CD4-positive, alpha-beta T cell treated with Interleukin-12 subunit alpha and Interleukin-12 subunit beta, for 1 hour (primary cell): ENCODE measurements at places on chromosomes 6 and 20.
A peak's percentile ranks its signal among the peaks of the same experiment; 100 is the strongest.

- no peak for DNase-seq
Observed at GRCh38 chr6:43923376-43924221, 153.6 kb downstream of the VEGFA start.

DNA sequence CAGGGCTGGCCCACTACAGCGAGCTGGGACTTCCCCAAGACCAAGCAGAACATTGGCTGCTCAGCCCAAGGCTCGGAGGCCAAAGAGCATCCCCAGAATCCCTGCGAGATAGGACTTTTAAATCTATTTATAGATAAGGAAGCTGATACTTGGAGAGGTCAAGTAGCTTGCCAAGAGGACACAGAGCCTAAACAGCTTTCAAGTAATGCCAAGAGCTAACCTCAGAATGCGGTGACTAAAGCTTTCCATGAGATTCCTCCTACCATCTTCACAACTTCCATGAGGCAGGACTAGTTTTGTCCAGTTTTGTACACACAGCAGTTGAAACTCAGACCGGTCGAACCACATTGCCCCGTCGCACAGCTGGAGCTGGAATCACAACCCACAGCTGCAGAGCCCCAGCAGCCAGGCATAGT is 168.1 kb upstream of the TOP1 start:
- no peak for DNase-seq

GRCh38 chr20:46545077-46545826 is 5.2 kb downstream of the OCSTAMP start:
- peak; percentile 23 for DNase-seq

DNA sequence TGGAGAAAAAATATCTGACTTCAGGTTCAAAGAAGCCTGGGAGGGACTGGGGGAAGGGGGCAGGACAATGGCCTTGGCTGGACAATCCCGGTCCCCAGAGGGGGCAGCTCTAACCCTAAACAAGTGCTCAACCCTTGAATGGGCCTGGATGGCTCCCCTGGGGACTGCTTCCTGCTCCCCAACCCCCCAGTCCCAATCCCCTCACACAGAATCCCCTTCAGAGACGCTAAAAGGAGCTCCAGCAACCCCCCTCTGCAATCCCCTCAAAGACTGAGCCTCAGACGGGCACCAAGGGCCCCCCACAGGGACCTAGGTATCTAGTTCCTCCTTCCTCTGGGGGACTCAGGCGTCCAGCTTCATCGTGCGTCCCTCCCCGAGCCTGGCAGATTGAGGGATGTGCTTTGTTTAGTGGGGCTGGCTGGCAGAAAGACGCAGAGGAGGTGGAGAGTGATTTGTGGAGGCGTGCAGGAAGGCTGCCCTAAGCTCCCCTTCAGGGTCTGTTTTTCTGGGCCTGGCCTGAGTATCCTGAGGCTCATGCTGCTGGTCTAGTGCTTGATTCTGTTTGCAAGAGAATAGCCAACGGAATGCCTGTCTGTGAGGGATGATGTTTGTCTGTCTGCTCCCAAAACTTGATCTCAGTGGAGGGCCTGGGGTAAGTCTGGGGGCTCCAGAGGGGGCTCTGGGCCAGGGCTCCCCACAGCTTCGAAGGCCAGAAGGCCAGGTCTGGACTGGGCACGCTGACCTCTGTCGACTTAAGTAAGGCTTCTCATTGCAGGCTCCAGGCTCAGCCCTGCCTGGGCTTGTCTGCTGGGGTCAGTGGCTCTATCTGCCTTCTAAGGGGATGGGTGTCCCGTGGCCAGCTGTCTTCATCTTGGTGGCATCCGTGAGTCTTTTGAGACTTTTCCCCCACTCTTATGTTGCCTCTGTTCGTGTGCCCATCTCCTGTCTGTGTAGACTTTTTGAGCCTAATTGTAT is 1.7 kb upstream of the POU5F1 start:
- DNase-seq: no peak

DNA sequence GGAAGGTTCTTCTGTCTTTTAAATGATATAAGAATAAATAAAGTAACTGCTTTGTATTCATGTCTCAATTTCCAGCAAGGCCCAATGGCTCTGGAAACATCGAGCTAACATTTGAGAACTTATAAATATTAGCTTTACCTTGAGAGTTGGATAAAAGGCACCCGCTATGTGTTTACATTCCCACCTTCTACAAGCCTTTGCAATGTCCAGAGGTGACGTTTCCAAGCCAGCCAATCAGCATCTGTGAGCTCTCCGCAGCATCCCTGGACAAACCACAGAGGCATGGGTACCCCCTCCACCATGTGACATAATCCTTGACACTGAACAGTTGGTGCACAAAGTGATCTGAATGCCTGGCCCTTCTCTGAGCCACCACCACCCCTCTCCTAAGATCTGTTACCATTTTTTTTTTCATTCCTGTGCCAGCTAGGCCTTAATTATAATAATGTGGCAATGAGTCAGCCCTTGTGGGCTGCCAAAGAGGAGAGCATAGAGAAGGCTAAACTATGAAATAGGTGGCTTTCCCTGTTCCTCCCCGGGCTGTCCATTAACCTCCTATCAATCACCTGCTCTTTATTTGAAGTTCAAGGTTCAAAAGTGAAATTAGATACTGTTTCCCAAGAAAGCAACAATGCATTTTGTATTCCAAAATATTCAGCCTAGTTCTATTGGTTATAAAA is 4.1 kb downstream of the CBLN4 start:
- no peak for DNase-seq

- no peak for DNase-seq
Observed at GRCh38 chr20:44065401-44066340, 121.3 kb downstream of the JPH2 start.

DNA sequence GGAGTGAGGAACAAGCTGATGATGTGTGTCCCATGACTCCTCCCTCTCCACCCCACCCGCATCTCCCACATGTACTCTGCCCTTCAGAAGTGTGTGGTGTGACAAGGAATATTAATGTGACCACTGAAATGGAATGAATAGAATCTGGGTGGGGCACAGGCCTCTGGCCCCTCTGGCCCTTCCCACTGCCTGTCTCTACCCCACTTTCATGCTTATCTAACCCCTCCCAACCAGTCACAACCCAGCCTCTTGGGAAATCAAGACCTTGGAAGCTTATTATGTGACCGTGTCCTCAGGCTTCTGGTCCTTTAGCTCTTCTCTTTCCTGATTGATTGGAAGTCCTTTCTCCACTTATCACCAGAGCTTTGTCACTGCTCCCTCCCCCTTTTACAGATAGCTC is 312.2 kb upstream of the SOX4 start:
- no peak for DNase-seq

DNA sequence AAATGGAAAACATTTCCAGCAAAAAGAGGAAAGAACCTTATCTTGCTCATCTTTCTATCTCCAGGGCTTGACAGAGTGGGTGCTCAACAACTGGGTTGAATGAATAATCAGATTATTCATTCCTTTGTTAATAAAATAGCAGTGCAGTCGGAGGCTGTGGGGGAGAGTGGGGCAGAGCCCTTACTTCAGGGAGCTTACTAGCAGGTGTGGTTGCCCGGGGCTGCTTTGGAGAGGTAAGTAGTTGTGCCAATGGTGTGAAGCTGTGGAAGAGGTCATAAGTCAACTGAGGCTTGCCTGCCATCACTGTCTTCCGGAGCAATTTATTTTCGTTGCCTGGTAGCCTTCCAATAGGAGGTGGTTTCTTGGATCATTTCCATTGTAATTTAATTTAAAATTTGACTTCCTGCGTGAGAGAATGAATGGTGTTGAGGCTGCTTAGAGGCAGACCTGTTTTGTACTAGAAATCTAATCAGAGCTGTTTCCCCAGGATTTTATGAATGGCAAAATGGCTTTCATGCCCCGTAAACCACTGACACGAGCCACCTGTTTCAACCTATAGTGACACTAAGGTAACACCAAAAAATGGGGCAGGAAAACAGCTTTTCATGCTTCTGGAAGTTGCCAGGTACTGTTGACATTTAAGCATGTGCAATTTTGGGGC is 51.4 kb downstream of the ZDHHC14 start:
- no peak for DNase-seq

DNA sequence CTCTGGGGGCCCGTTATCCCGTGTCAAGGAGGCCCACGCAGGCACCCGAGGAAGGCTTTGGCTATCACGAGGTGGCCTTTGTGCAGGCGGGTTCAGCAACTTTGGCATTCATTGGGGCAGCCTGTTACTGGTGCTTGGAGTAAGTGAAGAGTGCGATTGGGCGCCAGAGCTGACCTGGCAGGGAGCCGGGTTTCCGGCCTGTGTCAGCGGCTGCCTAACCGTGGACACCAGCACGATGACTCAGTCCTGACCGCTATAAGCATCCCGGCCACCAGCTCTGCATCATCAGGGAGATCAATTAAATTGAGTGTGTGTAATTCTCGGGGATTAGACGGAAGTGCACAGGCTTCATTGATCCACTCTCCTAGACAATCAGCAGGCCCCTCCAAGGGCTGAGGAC is 45.9 kb downstream of the CDH4 start:
- DNase-seq: no peak
